ENCODE measurements at places on chromosomes 3 and 15.

GRCh38 chr3:152466784-152467183 is 198.1 kb downstream of the MBNL1 start:
- peak; percentile 28 for DNase-seq

- no peak for DNase-seq
Observed at GRCh38 chr15:58852347-58852746, 81.1 kb downstream of the SLTM start.

DNA sequence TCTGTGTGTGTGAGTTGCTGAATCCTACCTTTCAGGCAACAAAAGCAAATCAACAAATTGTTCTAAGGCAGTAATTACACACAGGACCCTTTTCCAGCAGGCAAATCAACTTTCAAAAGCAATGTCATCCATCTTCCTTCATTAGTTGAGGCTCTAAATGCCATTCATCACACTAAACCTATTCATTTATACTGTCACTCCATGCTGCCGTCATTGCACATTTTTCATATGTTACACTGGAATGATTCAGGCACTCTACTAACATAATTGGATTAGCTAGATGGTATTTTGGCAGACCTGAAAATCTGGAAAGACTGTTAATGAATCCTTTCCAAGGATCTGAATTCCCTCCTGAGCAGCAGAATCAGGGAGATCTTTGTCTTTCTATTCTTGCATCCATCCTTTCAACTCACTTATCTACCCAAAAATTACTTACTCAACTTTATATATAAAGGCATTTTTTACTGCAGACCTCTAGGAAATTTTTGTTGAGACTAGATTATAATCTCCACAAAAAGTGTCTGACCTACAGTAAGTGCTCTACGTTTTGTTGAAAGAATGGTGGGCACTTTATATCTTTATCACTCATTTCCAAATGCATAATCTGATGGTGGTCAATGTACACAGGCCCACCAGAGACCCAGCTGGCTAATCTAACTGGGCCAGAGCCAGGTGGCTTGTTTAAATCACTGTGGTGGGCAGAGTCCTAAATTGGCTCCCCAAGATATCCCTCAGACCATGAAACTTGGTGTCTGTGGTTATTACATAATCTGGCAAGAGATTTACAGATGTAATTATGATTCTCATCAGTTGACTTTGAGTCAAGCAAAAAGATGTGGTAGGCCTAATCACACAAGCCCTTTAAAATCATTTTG is 25.0 kb downstream of the MIX23 start:
- no peak for DNase-seq

DNA sequence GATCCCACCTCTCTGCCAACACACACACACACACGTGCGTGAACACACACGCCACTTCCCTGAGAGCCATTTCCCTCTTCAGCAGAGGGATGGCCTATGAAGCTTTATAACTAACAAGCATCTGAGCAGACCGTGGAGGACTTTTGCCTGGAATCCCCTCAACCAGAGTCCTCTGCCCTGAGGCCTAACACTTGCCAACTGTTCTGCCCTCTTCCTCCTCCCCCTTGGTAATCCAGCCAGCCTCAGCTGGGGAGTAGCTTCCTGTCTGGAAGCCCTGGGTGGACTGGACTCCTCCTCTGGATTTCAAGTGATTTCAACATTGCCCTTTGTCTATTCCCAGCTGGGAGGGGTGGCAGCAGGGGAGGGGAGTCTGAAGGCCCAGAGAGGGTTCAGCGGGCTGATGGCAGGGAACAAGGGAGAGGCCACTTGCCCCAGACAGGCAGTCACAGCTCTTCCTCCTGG is 68.4 kb upstream of the HACD2 start:
- peak; percentile 70 for DNase-seq

DNA sequence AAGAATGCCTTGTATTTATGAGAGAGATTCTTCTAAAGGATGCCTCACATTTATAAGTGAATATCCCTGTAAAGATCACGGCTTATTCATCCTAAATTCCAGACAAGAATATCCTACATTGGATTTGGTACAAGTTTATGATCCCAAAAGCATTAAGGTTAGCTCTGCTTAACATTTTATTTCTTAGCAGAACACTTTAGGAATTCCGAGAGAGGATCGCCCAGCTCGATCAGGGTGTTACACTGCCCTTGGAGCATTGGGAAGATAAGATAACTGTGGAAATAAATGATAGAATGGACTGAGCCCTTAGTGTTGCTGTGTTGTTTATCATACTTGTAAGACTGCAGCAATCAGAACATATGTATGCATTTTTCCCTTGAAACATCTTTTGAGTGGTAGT is 223.0 kb upstream of the CDIN1 start:
- no peak for DNase-seq
